Activated CD4-positive, alpha-beta T cell treated with anti-CD3 and anti-CD28 coated beads, Interleukin-2, amount 50 U/mL, for 24 hours (primary cell): ENCODE measurements at places on chromosomes 3 and 15.

- no peak for DNase-seq
Observed at GRCh38 chr3:66200147-66200546, 20.7 kb upstream of the SLC25A26 start.

- no peak for DNase-seq
Observed at GRCh38 chr15:69436951-69437350, 15.7 kb upstream of the RPLP1 start.

GRCh38 chr15:68431792-68432401, at the start of gene ITGA11:
Gene ITGA11 (minus strand): TSS chr15:68432163. CDS start chr15:68432066, 97 bp downstream.
- DNase-seq = no peak

DNA sequence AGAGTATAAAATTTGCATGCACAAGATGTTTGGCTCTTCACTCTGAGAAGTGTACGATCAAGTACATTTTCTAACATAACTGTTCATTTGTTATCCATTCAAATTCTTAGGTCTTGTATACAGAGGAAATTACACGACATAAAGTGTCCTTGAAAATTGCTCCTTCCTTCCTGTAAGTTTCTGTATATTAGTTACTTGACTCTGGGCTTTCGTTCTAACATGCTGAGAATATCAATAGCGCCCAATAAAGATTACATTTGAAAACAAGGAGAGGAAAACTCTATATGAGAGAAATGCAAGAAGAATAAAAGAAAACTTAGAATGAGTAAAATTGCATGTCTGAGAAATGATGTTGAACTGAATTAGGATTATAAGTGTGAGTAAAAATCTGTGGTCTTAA, 722.5 kb upstream of the CADM2 start:
- DNase-seq = no peak

DNA sequence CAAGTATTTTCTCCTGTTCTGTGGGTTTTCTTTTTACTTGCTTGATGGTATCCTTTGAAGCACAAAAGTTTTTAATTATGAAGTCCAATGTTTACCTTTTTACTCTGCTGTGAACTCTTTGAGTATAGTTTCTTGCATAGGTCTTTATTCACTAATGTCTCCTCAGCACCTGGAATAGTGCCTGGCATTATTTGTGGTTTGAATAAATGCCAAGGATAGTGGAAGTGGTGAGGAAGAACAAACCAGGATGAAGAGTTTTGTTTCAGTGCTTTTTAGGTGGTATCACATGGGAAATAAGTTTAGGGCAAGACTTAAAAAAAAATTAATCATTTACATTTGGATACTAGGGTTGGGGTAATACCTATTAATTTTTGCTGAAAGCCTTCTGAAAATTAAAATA, 25.7 kb downstream of the GPD1L start:
- no peak for DNase-seq

- no peak for DNase-seq
Observed at GRCh38 chr15:83588441-83588840, 65.5 kb upstream of the ADAMTSL3 start.

GRCh38 chr3:128577711-128578110, 72.9 kb downstream of the RPN1 start:
- no peak for DNase-seq

GRCh38 chr3:181847276-181847675, 135.6 kb downstream of the SOX2 start:
- DNase-seq = no peak
